ENCODE measurements at places on chromosomes 4 and X. TPM values are rescaled to one million over a fixed set of nuclear protein-coding genes. Genes with fewer than 3 reads are reported as not detected.

DNA sequence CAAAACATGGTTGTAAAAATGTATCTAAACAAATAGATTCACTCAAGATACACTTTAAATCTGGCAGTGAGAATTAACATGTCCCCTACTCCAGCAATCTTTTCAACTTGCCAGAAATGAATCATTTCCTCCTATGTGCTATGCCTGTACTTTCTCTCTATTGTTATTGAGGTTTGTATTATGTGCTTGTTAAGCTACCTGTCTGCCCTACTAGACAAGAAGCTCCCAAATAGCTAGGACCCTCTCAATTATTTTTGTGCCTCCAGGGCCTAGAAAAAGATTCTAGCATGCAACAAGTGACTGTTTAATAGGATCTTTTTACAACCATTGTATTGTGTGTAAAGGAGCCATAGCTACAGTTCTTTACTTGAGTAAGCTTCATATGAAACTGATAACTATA lies 3.5 kb upstream of the SAP30 start:
- peaks cover 20% of the 10 kb centered on the region for H3K4me1 ChIP-seq
- H3K36me3 ChIP-seq = no peaks in the 10 kb centered on the region
- no peak for DNase-seq
- H3K4me3 ChIP-seq = no peak overlapping the region

- H3K27ac ChIP-seq = no peak overlapping the region
- no peaks in the 10 kb centered on the region for H3K4me1 ChIP-seq
- no peaks in the 10 kb centered on the region for H3K27me3 ChIP-seq
- H3K36me3 ChIP-seq = no peaks in the 10 kb centered on the region
Measured at GRCh38 chr4:18389115-18389514, 367.6 kb upstream of the LCORL start.

DOK7 gene
- polyA plus RNA-seq = not detected

DNA sequence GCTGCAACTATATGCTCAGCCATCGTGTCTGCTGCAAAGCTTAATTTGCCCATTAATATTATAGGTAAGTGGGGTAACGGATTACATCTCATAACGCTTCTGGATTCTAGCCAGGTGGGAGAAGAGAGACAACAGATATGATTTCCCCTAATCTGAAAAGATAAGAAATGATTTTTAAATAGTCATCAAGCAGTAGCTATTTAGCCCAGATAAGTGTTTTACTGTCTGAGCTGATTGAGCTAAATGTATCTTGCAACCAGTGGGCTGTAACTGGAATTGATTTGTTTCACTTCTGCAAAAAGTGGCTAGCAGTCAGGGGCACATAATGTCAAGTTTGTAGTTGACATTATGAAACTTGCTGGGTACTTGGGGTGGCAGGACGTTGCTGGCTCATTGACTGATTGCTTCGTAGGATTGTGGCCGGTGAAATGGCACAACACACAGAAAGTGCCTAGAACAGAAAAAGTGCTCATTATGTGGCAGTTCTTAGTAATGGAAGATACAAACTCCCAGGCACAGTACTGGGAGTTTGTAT lies 18.5 kb downstream of the LAP3 start:
- DNase-seq = no peak
- no peak overlapping the region for H3K27ac ChIP-seq
- H3K4me1 ChIP-seq = no peaks in the 10 kb centered on the region
- no peak overlapping the region for H3K4me3 ChIP-seq
- H3K36me3 ChIP-seq = peaks cover 21% of the 10 kb centered on the region

DNA sequence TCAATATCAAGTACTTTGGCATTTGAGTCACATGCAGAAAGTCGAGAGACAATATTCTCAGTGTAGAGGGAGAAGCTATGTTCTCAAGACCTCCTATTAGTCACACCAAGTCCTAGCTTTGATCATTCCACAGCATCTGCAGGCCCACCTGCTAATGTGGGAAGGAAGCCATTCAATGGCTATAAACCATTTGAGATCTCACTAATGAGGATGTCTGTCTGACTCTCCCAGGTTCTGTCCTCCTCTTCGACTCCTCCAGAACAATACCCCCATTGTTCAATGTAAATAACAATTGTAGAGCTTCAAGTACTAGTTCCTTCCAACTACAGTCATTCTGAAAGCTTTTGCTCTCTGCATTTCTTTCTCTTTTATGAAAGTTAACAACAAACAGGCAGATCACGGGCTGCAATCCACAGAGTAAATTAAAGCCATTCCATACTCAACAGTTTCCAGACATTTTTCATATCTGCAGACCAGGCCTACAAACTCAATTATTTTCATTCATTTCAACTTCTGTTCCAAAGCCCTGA lies 140.2 kb upstream of the EDNRA start:
- H3K27ac ChIP-seq = no peak overlapping the region
- H3K4me3 ChIP-seq = no peak overlapping the region
- peaks cover 2% of the 10 kb centered on the region for H3K27me3 ChIP-seq
- no peaks in the 10 kb centered on the region for H3K4me1 ChIP-seq
- DNase-seq = no peak

GRCh38 chrX:8310409-8310808 lies 139.3 kb upstream of the VCX2 start:
- DNase-seq = no peak
- no peak overlapping the region for H3K4me3 ChIP-seq
- H3K4me1 ChIP-seq = no peaks in the 10 kb centered on the region

PAGE2B gene
- polyA plus RNA-seq = not detected

MAGEB17 gene
- polyA plus RNA-seq = not detected

DNA sequence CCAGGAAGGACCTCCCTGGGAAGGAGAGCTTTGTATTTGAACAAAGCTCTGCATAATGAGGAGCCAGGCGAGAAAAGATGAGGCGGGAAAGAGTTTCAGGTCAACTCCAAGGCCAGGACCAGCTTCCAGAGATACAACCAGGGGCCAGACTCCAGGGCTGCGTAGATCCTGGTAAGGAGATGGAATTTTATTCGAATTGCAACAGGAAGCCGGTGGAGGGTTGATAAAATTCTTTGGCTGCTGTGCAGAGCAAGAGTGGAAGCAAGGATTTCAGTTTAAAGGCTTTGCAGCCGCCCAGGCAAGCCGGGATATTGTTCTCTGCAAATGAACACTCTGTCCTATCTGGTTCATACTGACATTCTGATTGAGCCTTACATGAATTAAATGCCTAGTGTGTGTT lies 40.2 kb upstream of the CBR4 start:
- H3K36me3 ChIP-seq = no peaks in the 10 kb centered on the region
- no peak for DNase-seq
- H3K4me1 ChIP-seq = no peaks in the 10 kb centered on the region
- no peak overlapping the region for H3K4me3 ChIP-seq

DNA sequence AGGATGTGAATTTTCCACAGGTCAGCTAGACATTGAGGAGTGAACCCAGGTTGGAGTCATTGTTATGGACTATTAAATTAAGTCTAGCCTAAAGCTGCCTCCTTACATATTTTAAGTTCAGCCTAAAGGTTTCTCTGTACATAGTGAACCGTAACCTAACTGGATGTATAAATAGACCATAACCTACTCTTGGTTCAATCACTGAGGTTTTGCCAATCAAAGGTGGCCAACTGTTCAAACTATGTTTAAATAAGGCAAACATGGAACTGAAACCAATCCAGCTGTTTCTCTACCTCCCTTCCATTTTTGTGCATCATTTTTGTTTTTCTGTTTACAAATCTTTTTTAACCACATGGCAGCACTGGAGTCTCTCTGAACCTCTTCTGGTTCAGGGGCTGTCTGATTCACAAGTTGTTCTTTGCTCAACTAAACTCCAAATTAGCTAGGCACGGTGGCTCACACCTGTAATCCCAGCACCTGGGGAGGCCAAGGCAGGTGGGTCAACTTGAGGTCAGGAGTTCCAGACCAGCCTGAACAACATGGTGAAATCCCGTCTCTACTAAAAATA lies 43.9 kb upstream of the SFRP2 start:
- H3K4me3 ChIP-seq = no peak overlapping the region
- no peak for DNase-seq
- no peaks in the 10 kb centered on the region for H3K4me1 ChIP-seq
- H3K27me3 ChIP-seq = no peaks in the 10 kb centered on the region

PCYT1B gene
- not detected for polyA plus RNA-seq

GRCh38 chrX:24566240-24566639 lies 80.9 kb downstream of the PCYT1B start:
- no peak overlapping the region for H3K27ac ChIP-seq
- DNase-seq = no peak
- no peak overlapping the region for H3K4me3 ChIP-seq
- H3K4me1 ChIP-seq = no peaks in the 10 kb centered on the region
- H3K27me3 ChIP-seq = peaks cover 10% of the 10 kb centered on the region

DNA sequence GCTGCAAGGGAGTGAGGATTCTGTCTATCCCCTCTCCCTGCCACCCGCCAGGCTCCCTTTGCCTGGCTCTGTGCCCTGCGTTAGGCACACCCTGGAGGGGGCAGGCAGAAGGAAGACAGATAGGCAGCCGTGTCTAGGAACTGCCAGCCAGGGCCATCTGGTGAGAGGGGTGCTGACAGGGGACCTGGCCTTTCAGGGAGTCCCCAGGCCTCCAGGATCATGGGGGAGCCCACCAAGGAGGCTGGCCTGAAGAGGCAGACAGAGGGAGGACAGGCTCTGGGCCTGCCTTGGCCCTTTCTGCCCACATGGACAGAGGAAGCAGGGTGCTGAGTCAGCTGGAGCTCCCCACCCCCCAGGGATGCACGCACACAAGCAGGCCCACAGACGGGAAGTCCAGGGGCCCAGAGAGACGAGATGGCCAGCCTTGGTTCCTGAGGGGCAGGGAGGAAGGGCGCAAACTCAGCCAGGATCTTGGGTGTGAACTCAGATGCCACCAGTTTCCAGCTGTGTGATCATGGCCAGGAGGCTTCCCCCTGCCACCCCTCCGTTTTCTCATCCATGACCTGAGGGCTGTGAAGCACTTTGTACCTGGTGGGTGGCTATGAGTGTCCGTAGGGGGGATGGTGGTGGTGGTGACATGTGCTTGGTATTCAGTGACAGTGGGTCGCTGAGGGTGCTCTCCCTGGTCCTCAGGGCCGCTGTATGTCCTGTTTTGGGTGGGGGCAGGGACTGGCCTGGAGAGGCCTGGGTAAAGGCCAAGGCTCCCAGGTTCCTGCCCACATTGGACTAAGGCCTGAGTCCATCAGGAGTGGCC lies 1.8 kb downstream of the SH3BP2 start:
- H3K4me1 ChIP-seq = peaks cover 36% of the 10 kb centered on the region

TSPAN5 gene
- 27.2 TPM for polyA plus RNA-seq

DNA sequence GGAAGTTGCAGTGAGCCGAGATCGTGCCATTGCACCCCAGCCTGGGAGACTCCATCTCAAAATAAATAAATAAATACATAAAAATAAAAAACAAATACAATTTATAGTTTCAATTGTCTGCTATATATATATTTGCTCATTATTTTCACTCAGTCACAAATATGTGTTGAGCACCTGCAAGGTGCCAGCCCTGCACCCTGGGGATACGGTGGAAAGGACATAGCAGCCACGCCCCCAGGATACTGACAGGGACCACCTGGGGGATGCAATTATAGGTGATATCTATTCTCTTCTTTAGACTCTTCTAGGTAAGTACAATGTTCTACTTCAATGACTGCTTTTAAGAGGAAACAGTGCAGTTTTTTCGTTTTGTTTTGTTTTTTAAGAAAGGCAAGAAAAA lies 85.0 kb downstream of the JAKMIP1 start:
- no peak overlapping the region for H3K27ac ChIP-seq
- peaks cover 3% of the 10 kb centered on the region for H3K27me3 ChIP-seq
- no peak overlapping the region for H3K4me3 ChIP-seq
- no peaks in the 10 kb centered on the region for H3K4me1 ChIP-seq

GRCh38 chr4:26953366-26953765 lies 92.7 kb downstream of the STIM2 start:
- peaks cover 78% of the 10 kb centered on the region for H3K4me1 ChIP-seq
- no peak overlapping the region for H3K27ac ChIP-seq
- H3K36me3 ChIP-seq = peaks cover 5% of the 10 kb centered on the region

DNA sequence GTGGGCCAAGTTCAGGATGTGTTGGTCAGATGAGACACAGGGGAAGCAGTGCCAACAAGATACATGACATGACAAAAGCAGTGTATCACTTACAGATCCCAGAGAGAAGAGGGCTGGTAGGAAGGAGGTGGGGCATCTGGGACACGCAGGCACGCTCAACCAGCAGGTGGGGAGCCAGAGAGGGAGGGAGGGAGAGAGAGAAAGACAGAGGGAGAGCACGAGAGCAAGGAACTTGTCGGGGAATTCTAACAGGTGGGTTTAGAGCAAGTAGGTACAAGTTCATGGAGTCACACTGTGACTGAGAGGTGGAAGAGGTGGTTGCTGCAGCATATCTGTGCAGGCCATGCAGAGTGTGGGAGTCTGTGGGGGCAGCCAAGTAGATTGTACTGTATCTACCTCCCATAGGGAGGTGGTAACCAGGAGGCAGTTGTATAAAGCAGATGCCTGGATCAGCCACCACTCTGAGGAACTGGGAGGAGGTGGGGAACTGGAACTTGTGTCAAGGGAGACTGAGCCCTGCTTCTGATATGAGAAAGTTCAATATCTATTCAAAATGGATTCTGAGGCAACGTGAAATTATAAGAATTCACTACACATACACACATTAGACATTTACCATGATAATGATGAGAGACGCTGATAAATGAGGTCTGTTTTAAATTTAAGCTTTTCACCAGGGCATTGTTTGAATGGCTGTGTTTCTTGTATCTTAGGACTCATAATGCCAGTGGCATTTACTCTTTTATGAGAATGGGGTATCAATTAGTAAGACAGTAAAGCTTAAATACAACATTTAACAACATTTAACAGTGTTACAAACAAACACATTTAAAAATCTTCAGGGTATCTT lies 43.7 kb downstream of the BBS12 start:
- no peak overlapping the region for H3K27ac ChIP-seq
- no peak for DNase-seq
- H3K4me1 ChIP-seq = no peaks in the 10 kb centered on the region
- H3K27me3 ChIP-seq = peaks cover 6% of the 10 kb centered on the region
- H3K4me3 ChIP-seq = no peak overlapping the region

GRCh38 chr4:77431546-77431945 lies 174.1 kb upstream of the CXCL13 start:
- no peak overlapping the region for H3K4me3 ChIP-seq
- no peaks in the 10 kb centered on the region for H3K36me3 ChIP-seq
- peaks cover 4% of the 10 kb centered on the region for H3K4me1 ChIP-seq
- peaks cover 2% of the 10 kb centered on the region for H3K27me3 ChIP-seq
- no peak overlapping the region for H3K27ac ChIP-seq

SMAD1 gene
- polyA plus RNA-seq = 4.5 TPM

- peak overlapping the region; percentile 60 for H3K4me3 ChIP-seq
- H3K4me1 ChIP-seq = peaks cover 8% of the 10 kb centered on the region
- DNase-seq = peak; percentile 35
- peaks cover 3% of the 10 kb centered on the region for H3K27me3 ChIP-seq
- H3K36me3 ChIP-seq = no peaks in the 10 kb centered on the region
- no peak overlapping the region for H3K27ac ChIP-seq
Measured at GRCh38 chrX:55056820-55057674, 17.8 kb upstream of the PAGE2B start.

CFAP99 gene
- polyA plus RNA-seq = not detected

DNA sequence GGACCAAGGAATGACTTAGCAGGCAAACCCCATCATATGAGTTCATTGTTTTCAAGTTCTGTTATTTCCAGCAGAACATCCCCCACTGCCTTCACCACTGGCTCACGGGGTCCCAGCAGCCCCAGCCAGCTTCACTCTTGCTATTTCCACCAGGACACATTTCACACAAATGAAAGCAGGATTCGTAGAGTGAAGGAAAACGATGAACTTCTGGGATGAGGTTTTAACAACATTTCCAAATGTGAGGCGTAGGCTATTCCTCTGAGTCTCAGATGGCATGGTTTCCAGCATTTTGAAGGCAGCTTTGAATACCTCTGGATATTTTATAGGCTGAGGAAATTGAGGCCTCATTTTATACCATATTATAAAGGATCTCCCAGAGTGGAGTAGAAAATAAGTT lies 32.9 kb upstream of the EGFL6 start:
- no peak overlapping the region for H3K27ac ChIP-seq
- no peak overlapping the region for H3K4me3 ChIP-seq

ZCCHC18 gene
- polyA plus RNA-seq = 4.0 TPM

- H3K4me1 ChIP-seq = no peaks in the 10 kb centered on the region
- DNase-seq = no peak
- peaks cover 6% of the 10 kb centered on the region for H3K36me3 ChIP-seq
- H3K27me3 ChIP-seq = peaks cover 2% of the 10 kb centered on the region
Measured at GRCh38 chrX:107646735-107647134, 18.4 kb downstream of the PRPS1 start.
